ENCODE measurements at places on chromosomes 7 and 10. TPM values are rescaled to one million over a fixed set of nuclear protein-coding genes. Genes with fewer than 3 reads are reported as not detected.
A peak's percentile ranks its signal among the peaks of the same experiment; 100 is the strongest.

DNA sequence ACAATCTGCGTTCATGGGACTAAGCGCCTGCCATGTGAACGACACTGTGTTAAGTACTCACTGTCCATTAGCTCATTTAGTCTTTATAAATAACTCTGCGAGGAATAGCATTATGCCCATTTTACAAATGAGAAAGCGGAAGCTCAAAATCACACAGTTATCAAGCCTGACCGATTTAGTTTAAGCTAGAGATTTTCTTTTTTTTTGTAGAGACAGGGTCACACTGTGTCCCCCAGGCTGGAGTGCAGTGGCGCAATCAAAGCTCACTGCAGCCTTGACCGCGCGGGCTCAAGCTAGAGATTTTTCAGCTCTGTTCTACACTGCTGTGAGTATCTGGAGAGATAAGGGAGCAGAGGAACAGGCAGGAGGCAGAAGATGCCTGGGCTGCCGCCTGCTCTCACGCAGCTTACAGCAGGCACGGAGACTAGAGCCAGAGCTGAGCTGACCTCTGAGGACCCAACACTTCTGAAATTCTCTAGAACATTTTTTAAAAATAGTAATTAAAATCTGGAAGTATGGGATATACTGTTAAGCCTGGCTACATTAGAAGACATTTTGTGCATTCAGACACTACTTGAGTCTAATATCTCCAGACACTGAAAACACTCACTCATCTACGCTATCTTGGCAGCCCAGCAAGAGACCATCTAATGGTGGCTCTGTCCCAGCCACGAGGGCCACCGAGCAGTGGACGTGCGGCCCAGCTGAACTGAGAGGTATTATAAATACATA, 38.7 kb downstream of the GNA12 start:
- DNase-seq, result no peak
- no peak overlapping the region for H3K27ac ChIP-seq
- no peaks in the 10 kb centered on the region for H3K36me3 ChIP-seq
- H3K4me3 ChIP-seq, result no peak overlapping the region
- H3K27me3 ChIP-seq, result no peaks in the 10 kb centered on the region

DNA sequence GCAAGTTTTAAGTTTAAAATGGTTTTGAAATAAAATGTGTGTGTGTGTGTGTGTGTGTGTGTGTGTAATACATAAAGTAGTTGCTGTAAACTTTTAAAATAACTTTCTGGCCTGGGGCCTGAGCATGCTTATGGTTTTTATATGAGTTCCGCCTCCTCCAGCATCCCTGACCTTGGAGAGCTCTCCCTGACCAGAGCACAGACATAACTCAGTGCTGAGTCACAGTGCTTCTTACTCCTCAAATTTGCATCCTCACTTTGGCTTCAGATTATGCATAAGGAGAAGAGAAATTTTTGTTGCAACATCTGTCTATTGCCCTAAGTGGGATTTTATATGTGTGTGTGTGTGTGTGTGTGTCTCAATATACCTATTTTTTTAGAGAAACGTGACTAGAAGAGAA, 200.8 kb downstream of the ELMO1 start:
- H3K27ac ChIP-seq, result no peak overlapping the region
- peaks cover 8% of the 10 kb centered on the region for H3K4me1 ChIP-seq
- H3K36me3 ChIP-seq, result no peaks in the 10 kb centered on the region
- no peak for DNase-seq

DNA sequence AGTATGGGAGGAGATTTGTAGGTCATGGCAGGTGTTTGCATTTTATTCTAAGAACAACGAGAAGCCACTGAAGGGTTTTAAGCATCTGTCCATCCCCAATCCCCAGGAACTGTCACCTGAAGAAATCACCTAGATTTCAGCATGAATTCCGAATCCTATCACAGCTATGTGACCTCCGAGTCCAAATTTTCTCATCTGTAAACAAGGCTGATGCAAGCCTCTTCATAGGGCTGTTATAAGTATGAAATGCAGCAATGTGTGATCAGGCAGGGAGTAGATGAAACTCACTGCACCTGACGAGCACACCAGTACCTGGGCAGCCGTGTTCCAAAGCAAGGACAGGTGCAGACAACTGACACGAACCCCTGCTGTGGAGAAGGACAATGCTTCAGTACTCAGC, 14.0 kb downstream of the HABP2 start:
- no peaks in the 10 kb centered on the region for H3K27me3 ChIP-seq
- peaks cover 3% of the 10 kb centered on the region for H3K4me1 ChIP-seq
- DNase-seq, result no peak
- H3K27ac ChIP-seq, result no peak overlapping the region
- H3K36me3 ChIP-seq, result no peaks in the 10 kb centered on the region

GRCh38 chr7:130987092-130987491, 253.1 kb upstream of the KLF14 start:
- H3K27me3 ChIP-seq, result no peaks in the 10 kb centered on the region
- peak overlapping the region; percentile 48 for H3K27ac ChIP-seq
- no peak for DNase-seq
- peaks cover 70% of the 10 kb centered on the region for H3K4me1 ChIP-seq
- peaks cover 10% of the 10 kb centered on the region for H3K36me3 ChIP-seq
- H3K4me3 ChIP-seq, result no peak overlapping the region

DNA sequence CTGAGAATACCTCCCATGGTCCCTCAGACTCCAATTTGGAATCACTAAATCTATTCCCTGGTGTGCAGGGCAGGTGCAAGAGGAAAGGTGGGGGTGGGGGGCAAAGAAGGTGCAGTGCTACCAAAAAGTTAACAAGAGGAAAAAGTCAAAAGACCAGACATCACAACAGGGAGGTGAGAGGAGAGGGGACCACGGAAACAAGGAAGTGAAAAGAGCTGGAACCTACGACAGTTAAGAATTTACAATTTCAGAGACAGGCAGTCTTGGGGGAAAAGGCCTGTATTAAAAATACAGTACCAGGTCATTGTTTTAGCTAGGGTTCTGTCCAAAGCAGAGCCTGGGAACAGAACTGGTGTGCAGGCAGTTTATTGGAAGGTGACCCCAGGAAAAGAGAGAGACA, 14.6 kb downstream of the ITGB1 start:
- no peaks in the 10 kb centered on the region for H3K36me3 ChIP-seq
- H3K4me3 ChIP-seq, result no peak overlapping the region
- DNase-seq, result no peak
- H3K4me1 ChIP-seq, result peaks cover 61% of the 10 kb centered on the region
- H3K27ac ChIP-seq, result no peak overlapping the region

Gene CDK1
- 5.2 TPM for total RNA-seq

Gene PDZD7
- 2.0 TPM for total RNA-seq

Gene NDUFA5
- 21.1 TPM for total RNA-seq
